ENCODE measurements at places on chromosomes 5 and 9.

DNA sequence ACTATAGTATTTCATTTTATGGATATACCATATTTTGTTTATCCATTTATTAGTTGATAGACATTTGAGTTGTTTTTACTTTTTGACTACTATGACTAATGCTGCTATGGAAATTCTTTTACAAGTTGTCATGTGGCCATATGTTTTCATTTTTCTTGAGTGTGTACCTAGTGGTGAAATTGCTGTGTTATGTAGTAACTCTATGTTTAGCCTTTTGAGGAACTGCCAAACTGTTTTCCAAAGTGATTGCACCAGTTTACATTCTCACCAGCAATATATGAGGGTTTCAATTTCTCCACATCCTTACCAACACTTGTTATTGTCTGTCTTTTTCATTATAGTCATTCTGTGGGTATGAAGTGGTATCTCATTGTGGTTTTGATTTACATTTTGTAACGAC, 75.4 kb downstream of the GRIA1 start:
- DNase-seq = no peak

DNA sequence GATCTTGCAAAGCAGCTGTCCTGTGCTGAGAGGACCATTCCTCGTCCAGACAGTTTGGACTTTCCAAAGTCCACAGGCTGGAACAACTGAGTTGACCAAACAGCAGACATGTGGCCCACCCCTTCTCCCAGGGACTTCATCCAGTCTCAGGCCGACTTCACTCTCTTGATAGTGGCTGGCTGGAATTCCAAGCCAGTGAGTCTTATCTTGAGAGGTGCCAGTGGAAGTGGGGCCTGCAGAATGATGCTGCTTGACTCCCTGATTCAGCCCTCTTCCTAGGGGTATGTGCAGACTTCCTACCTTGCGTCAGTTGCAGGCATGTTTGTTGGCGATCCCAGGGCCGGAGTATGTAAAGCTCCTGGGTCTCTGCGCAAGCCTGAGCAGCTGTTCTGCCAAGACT, 131.4 kb upstream of the TSLP start:
- DNase-seq = no peak

- no peak for DNase-seq
These were observed 192.8 kb downstream of the CDH18 start for GRCh38 chr5:19795218-19795617.

DNA sequence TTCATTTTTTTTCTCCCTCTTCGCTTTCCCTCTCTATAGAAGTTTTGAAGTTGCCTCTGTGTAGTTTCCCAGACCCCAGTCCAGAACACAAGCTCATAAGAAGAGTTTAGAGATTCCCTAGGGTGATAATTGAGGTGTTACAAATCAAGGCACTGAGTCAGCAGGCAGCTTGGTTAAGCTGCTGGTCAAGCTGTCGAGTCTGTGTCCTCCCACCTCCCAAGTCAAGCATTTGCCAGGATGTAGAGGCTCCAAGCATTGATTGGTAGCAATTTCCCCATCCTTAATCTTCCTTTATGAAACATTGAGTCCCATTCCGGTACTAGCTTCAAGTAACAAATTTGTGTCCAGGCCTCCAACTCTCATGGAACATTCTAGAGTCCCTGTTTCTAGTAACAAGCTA, 47.5 kb upstream of the SLC1A1 start:
- no peak for DNase-seq

DNA sequence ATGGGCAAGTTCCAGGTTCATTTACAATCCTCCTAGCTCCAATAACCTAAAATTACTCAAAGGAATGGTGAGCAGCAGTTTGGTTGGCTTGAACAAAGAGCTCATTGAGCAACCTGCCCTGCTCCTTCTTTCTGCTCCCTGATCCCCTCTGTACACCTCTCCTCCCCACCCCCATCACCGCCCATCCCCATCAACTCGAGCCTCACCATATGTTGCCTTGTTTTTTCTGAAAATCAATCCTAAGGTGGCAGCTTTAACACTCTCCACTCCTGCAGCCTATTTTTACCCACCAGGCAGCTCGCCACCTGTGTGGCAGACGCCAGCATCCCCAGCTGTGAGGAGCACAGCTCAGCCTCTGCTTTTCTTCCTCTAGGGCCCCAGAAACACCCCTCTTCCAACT, 533.4 kb upstream of the BRINP1 start:
- DNase-seq = no peak

- no peak for DNase-seq
These were observed 78.2 kb downstream of the SNX18 start for GRCh38 chr5:54595721-54596120.

- no peak for DNase-seq
These were observed 76.5 kb downstream of the SH3PXD2B start for GRCh38 chr5:172377856-172378255.

- DNase-seq = no peak
These were observed 122.1 kb upstream of the SMIM23 start for GRCh38 chr5:171663311-171664085.

DNA sequence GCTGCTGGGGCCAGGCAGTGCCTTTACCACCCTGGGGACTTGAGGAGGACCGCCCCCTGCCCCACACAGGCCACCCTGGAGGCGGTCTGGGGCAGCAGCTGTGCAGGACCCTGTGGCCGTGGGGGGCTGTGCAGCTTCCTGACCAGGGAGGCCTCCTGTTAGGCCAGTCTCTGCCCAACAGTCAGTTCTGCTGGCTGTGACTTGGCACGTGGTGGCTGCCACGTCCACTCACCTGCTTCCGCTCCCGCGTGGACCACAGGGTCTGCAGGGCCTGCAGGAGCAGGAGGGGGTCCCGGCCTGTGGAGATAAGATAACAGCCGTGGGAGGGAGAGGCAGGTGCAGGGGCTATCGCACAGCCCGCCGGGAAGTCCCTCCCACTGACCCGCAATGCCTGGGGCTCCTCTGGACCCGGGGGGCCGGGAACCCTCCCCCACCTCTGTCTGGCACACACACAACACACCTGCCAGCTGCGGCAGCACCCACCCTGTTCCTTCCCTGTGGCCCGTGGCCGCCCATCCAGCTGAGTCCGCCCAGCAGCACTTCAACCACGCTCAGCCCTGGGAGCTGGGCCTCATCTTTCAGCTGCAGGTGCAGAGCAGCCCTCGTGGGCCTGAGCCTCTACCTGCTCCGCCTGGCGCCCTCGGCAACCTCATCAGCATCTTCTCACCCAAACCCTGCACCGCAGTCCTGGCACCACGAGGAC, 39.7 kb downstream of the EXD3 start:
- DNase-seq = no peak

Data from gastrocnemius medialis (tissue), 4 donors.